ENCODE measurements at places on chromosomes 11 and 22. TPM values are rescaled to one million over a fixed set of nuclear protein-coding genes. Genes with fewer than 3 reads are reported as not detected.

- H3K27me3 ChIP-seq: no peaks in the 10 kb centered on the region
- H3K27ac ChIP-seq: no peak overlapping the region
- peaks cover 3% of the 10 kb centered on the region for H3K4me1 ChIP-seq
- H3K36me3 ChIP-seq: no peaks in the 10 kb centered on the region
These were observed 37.9 kb downstream of the DKK3 start for GRCh38 chr11:11970556-11970955.

DNA sequence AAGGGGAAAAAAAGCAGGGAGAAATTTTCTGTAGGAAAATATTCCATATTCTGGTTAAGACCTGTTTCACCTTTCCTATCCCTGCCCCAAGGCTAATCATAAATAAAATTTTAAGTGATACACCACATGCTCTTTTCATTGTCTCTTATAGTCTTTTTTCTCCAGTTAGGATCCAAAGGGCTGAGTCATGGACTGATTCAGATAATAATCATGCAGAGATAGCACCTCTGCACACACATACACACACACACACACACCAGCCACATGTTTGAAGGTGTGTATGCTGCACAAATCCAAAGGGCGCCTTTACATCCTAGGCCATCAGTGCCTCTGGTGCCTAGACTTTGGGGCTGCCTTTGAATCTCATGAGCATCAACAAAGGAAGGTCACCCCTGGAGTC lies 35.5 kb upstream of the CWF19L2 start:
- H3K36me3 ChIP-seq: no peaks in the 10 kb centered on the region
- H3K4me1 ChIP-seq: no peaks in the 10 kb centered on the region
- H3K4me3 ChIP-seq: no peak overlapping the region
- H3K27ac ChIP-seq: no peak overlapping the region
- no peak for DNase-seq
- H3K27me3 ChIP-seq: no peaks in the 10 kb centered on the region

DNA sequence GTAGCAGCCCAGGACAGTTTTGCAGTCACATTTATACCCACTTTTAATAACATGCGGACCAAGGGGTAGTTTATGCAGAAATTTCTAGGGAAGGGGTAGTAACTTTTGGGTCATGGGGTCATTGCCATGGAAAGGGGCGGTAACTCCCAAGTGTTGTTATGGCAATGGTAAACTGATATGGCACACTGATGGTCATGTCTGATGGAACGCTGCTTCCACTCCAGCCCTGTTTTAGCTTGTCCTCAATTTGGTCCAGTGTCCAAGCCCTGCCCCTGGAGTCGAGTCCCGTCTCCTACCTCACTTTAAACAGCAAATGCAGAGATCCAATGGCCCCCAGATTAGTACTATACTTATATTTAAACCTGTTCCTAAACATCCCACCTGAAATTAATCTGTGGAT lies 11.2 kb upstream of the SEC14L4 start:
- H3K27me3 ChIP-seq: no peaks in the 10 kb centered on the region
- DNase-seq: no peak
- no peaks in the 10 kb centered on the region for H3K4me1 ChIP-seq
- H3K27ac ChIP-seq: no peak overlapping the region
- no peak overlapping the region for H3K4me3 ChIP-seq

GRCh38 chr11:3827434-3828186 lies 13.1 kb downstream of the RHOG start:
- H3K27me3 ChIP-seq: no peaks in the 10 kb centered on the region
- H3K27ac ChIP-seq: no peak overlapping the region
- H3K4me1 ChIP-seq: peaks cover 3% of the 10 kb centered on the region
- H3K36me3 ChIP-seq: no peaks in the 10 kb centered on the region
- no peak for DNase-seq

KCNE3 gene
- 41.2 TPM for total RNA-seq

LRRC74B gene
- total RNA-seq: not detected
